ENCODE measurements at places on chromosomes 11 and 22.

DNA sequence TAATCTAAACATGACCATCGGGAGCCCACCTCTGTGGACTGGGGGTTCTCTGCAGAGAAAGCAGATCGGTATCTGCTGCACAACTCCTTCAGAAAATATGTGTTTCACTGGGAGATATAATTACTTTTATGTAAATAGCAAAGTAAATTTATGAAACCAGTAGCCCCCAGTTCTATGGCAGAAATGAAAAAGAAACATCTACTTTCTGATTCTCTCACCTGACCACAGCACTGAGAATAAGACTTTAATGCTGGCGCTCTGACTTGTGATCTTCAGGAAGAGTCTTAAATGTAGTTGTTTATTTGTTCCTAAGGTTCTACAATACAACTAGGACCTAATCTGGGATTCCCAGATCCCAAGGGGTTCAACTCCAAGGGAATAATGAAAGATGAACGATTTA is 518.0 kb downstream of the DLG2 start:
- DNase-seq, result no peak

GRCh38 chr11:78927511-78927910 is 352.8 kb upstream of the NARS2 start:
- no peak for DNase-seq

DNA sequence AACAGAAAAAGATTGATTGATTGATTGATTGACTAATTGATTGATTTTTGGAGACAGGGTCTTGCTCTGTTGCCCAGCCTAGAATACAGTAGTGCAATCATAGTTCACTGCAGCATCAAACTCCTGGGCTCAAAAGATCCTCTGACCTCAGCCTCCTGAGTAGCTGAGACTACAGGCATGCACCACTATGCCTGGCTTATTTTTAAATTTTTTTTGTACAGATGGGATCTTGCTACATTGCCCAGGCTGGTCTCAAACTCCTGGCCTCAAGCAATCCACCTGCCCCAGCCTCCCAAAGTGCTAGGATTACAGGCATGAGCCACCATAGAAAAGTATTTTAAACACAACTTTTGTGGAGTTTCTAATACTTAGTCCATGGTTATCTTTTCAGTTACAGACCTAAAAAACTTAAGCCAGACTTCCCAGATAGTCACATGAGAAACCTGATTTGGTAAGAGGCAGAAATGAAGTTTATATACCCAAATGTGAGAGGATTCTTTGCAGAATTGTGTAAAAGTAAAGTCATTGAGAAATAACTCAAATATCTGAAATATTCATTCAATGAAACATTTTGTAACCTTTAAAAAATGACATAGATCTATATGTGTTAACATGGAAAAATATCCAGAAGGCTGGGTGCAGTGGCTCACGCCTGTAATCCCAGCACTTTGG is 186.5 kb downstream of the SWAP70 start:
- no peak for DNase-seq

GRCh38 chr22:23790819-23791737 is 4.3 kb downstream of the SMARCB1 start:
- no peak for DNase-seq

- DNase-seq, result no peak
Observed at GRCh38 chr11:114252767-114253166, 43.4 kb upstream of the NNMT start.

DNA sequence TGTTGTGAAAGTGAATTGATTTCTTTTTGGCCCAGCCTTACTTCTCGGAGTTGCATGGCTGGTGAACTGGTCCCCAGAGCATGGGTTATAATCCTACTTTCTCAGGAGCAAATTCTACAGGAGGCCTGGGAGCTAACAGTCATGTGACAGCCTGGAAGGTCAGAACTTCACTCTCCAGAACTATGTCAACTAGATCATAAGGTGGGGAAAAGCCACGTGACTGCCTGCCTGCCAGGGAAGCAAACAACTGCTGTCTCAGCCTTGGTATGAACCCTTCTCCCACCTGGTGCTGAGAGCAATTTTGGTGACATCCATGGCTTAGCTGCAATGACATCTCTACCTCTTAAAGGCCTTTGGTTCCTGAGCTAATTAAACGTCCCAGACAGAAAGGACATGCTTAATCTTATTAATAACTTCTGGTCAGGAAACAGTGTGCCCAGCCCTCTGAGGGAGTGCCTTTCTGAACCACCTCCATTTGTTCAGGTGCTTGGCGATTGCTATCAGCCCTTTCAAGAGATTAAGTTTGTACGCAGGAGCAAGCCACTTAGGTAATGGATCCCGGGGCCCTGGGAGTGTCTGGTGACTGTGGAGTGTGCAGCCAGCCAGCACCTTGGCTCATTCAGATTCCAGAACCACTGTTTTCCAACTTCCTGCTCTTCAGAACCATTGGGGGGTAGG is 1.4 kb upstream of the CREB3L1 start:
- no peak for DNase-seq
